T-helper 2 cell (primary cell): ENCODE measurements at places on chromosomes 6 and 20.

DNA sequence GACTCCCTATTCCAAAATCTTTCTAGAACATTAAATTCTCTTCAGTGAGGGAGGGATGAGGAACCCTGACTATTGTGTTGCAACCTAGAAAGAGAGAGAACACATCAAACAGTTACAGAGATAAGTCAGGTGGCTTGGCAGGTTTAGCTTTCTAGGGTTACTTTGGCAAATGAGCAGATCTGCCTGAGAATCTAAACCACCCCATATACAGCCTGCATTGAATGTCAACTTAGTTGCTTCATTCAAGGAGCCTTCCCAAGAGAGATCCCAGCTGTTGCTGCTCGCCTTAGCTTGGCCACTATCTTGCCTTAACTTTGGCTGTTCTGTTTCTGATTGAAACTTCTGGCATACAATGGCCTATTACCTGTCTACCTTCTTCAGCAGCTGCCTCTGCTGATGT is 74.7 kb upstream of the TCF21 start:
- DNase-seq, result no peak

DNA sequence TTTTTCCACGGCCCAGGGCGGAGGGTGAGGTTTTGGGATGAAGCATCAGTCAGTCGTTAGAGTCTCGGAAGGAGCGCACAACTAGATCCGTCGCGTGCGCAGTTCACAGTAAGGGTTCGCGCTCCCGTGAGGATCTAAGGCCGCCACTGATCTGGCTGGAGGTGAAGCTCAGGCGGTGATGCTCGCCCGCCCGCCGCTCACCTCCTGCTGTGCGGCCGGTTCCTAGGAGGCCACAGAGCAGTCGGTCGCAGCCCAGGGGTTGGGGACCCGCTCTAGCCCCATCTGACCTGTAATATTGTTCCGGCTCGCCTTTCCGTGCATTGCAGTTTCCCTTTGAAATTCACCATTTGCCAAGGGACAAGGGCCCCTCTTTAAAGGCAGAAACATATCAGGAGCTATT is 244.7 kb downstream of the TFAP2C start:
- no peak for DNase-seq

- no peak for DNase-seq
These were observed 18.6 kb downstream of the TAB2 start for GRCh38 chr6:149335924-149336608.

DNA sequence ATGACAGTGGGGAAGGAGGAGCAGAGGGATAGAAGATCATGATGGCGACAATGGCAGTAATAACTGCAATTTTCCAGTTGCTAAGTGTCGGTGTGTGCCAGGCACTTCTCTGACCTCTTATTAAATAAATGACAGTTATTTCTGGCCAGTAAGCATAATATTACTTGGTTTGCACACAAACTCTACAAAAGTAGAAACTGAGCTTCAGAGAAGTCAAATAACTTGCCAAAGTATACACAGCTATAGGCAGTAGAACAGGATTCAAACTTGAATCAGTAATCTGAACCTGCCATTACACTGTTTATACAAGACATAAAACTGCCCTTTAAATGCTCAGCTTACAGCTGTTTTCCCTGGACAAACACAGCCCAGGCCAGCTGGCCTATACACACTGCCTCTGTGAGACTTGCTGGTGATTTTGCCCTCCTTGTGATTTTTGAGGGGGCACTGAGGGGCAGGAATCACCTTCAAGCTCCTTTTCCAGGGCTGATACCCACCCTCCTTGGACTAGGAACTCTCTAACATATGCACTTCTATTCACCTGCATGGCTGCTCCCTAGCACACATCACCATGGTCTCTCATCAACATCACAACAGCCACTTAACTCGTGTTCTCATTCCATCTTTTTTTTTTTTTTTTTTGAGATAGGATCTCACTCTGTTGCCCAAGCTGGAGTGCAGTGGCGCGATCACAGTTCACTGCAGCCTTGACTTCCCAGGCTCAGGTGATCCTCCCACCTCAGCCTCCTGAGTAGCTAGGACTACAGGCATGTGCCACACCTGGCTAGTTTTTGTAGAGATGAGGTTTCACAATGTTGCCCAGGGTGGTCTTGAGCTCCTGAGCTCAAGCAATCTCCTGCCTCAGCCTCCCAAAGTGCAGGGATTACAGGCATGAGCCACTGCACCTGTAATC is 63.6 kb downstream of the SLC23A2 start:
- no peak for DNase-seq

DNA sequence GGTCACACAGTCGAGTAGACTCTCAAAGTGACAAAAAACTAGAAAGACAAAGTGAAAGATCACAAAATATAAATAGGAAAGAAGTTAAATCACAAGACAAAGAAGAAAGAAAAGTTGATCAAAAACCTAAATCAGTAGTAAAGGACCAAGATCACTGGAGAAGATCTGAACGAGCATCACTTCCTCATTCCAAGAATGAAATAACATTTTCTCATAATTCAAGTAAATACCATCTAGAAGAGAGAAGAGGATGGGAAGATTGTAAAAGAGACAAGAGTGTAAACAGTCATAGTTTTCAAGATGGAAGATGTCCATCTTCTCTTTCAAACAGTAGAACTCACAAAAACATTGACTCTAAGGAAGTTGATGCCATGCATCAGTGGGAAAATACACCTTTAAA is 31.6 kb upstream of the GJA10 start:
- DNase-seq, result peak; percentile 12

DNA sequence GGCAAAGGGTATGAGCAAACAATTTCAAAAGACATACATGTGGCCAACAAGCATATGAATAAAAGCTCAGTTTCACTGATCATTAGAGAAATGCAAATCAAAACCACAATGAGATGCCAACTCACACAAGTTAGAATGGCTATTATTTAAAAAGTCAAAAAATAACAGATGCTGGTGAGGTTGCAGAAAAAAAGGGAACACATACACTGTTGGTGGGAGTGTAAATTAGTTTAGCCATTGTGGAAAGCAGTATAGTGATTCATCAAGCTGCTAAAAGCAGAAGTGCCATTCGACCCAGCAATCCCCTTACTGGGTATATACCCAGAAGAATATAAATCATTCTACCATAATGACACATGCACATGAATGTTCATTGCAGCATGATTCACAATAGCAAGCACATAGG is 6.7 kb upstream of the KHDC1L start:
- DNase-seq, result no peak

DNA sequence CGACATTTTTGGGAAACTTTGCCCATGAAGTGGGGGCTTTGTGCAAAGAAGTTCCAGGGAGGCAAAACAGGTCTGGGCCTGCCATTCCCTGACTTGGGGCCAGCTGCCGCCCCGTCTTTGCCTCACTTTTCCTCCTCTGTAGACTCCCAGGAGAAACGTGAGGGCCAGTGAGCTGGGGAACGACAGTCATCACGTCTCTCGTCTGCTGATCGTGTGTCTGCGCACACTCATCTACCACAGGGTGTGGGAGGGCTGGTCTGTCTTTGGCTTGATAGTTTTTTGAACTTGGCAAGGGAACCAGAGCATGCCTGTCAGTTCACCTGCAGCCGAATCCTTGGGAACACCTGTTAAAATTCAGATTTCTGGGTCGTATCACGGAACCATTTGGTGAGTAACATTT is 8.5 kb downstream of the GHRH start:
- DNase-seq, result no peak

GRCh38 chr6:42406306-42407280 is 45.1 kb downstream of the TRERF1 start:
- no peak for DNase-seq

- DNase-seq, result no peak
These were observed 5.9 kb downstream of the TMEM63B start for GRCh38 chr6:44133003-44133931.

DNA sequence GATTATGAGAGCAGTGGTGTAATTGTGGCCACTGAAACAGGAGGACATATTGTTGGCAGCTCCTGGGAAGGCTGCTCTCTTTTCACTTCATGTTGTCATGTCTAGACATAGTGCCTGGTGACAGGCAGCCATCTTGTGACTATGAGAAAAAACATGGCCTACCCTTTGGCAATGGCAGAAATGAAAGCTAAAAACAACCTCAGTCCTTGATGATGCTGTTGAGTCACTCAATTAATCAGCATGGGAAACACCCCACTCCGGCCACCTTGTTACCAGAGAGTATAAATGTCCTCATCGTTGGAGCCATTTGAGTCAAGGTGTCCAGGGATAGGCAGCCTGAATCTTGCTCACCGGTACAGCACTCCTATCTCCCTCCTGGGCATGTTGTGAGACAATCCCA is 31.2 kb upstream of the HMGA1 start:
- DNase-seq, result no peak

GRCh38 chr6:35432291-35432690 is 19.8 kb upstream of the FANCE start:
- no peak for DNase-seq

DNA sequence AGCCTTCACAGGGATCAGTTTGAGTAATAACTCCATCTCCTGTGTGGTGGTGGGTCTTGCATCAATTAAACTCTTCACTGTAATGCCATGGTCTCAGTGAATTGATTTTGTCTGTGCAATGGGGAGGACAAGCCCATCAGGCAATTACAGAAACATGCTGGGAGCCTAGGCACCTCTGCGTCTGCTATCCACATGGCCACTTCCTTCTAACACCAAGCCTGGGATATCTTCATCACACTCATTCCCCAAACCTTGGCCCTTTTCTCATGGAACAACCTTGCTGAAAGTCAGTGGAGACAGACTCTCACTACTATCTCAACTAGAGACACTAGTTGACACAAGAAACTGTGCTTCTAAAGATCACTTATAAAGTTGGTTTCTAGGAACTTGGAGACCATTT is 210.1 kb upstream of the SHLD1 start:
- DNase-seq, result no peak

- DNase-seq, result no peak
These were observed 118.0 kb upstream of the PRND start for GRCh38 chr20:4603724-4604123.

GRCh38 chr6:21171801-21172200 is 421.8 kb upstream of the SOX4 start:
- DNase-seq, result no peak

GRCh38 chr6:140713495-140713894 is 1339.0 kb upstream of the CITED2 start:
- no peak for DNase-seq

DNA sequence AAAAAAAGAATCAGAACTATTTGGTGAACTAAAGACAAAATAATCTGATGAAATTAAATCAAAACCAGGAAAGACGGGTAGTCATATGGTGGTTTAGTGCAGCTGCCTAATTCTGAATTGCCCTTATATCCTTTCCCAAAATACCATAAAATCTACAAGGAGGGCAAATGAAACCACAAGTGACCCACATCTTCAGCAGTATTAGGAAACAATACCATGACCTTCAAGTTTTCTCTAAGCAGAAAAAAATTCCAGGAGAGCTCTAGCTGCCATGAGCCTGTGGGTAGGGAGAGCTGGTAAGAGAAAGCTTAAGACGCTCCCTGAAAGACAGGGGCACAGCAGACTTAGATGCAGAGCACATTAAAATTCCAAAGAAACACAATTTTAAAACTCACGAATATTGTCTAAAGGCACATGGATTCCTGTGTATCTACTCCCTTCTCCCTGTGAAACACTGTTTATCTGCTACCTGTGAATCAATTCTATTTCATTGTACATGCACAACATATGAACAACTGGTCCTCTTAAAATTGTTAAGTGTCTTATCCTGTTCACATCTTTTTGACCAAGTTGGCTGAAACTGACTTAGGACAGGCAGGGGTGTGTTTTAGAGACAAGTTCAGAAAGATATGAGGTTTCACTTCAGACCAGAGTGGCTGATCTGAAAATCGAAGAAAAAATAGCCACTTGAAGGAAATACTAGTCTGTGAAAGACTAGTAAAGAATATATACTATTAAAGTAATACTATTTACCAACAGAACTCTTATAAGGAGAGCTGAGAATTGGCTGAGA is 153.6 kb upstream of the SHLD1 start:
- DNase-seq, result no peak

- DNase-seq, result no peak
These were observed 176.5 kb downstream of the COL12A1 start for GRCh38 chr6:75029333-75029732.

GRCh38 chr20:62578294-62578897 is 63.9 kb upstream of the SLCO4A1 start:
- DNase-seq, result no peak

DNA sequence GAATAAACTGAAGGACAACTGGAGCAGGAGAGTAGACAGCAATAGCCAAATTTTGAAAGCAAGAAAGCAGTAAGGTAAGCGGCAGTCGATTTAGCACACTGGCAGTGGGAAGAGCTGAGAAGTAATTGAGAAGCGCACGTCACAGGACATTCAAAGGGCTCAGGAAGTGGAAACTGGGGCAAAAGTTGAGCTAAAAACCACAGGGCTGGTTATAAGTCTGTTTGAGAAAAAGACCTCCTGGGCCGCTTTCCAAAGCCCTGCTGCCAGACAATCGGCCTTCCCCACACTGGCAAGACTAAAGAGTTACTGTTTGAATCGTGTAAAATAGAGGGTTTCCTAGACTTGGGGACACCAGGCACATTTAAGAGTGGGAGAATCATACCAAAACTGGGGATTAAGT is 161.4 kb downstream of the DNAH8 start:
- DNase-seq, result no peak

DNA sequence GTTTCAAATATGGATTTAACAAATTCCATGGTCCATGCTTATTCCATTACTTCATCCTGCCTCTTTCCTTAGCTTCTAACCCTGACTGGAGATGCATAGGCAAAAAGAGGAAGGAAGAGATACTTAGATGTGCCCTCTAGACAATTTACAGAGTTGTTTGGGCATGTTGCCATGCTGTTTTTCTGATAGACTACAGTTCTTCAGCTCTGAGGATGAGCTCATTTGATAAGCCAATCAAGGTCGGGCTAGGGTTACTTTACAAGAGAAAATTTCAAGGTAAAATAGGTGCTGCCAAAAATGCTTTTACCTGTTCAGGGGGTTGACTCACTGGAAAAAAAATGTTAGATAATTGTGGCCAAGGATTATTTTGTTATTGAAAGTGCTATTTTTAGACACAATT is 5.9 kb downstream of the HCRTR2 start:
- no peak for DNase-seq

GRCh38 chr6:72218125-72218524 is 331.8 kb downstream of the RIMS1 start:
- DNase-seq, result no peak

- no peak for DNase-seq
These were observed 313.1 kb downstream of the TRDN start for GRCh38 chr6:123323452-123324329.

GRCh38 chr6:25009393-25009710 is 73.6 kb upstream of the RIPOR2 start:
- DNase-seq, result no peak

DNA sequence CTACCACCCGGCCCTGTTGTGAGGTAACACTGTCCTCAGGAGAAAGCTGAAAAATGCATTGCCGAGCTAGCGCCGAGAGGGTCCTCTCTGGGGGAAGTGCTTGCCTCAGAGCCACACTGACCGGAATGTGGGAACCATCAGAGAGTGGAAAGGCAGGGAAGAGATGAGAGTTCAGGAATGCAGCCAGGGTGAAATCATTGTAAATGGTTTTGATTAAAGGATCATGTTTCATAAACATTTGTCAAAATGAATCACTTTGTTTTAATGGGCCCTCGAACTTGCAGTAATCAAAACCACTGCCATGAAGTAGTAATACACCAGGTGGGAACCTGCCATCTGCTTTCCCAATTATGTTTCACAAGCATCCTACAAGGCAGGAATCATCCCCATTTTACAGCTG is 16.9 kb upstream of the IL17F start:
- no peak for DNase-seq

- no peak for DNase-seq
These were observed 160.4 kb upstream of the TAB2 start for GRCh38 chr6:149157126-149157525.
